Tibial nerve (tissue), 4 donors: ENCODE measurements at places on chromosomes 2 and 18. TPM values are rescaled to one million over a fixed set of nuclear protein-coding genes. Genes with fewer than 3 reads are reported as not detected.

The KCNG3 gene
- total RNA-seq = 6.6 TPM

The SULT1C2 gene
- total RNA-seq = 2.0 TPM

DNA sequence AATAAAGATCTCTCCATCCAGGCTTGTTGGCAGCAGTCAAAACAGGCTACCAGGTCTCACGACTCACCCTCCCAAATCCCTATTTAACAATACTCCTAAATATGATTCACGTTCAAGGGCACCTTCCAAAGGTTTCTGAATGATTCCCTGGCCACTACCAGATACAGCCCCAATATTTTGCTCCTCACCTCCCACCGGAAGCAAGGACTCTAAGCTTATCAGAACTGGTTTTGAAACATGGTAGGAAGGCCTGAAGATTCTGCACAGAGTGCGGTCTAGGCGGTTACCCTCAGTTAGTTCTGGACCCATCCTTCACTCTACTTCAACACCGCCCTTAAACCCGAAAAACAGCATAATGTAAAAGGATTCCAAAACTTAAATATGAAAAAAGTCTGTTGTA, 5.2 kb downstream of the PPP4R1 start:
- no peak overlapping the region for H3K4me3 ChIP-seq
- no peak overlapping the region for H3K27ac ChIP-seq
- no peak for DNase-seq
- peaks cover 3% of the 10 kb centered on the region for H3K4me1 ChIP-seq

GRCh38 chr2:19021100-19021476, 337.3 kb downstream of the OSR1 start:
- no peak overlapping the region for H3K4me3 ChIP-seq
- DNase-seq = no peak
- H3K27ac ChIP-seq = no peak overlapping the region
- H3K27me3 ChIP-seq = no peaks in the 10 kb centered on the region
- no peaks in the 10 kb centered on the region for H3K4me1 ChIP-seq

The PDCD1 gene
- total RNA-seq = 0.42 TPM

The FAM124B gene
- 9.2 TPM for total RNA-seq

DNA sequence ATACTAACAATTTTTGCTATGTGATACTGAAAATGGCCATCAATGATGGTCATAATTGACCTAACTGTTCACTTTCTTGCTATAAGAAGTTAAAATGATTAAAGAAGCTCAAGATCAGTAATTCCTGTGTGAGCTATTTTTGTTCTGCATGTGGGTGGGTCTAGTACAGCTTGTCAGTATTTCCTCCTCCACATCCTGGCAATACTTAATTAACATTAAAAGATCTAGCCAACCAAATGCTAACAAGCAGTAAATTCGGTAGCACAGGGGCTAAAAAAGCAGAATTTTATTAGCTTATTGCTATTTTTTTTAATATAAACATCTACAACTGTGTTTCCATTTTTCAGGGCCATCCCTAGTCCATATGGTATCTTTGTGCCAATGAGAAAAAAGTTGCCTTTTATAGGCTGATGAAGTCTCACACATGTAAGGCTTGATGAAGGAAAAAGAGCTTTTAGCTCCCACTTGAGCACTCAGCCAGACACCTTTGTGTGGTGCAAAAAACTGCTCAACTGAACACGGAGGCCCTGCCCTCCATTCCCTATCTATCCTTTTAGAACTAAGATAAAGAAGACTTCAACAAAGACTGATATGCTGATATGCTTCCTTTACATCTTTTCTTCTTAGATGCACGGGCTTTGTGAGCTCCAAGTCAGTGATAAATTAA, 4.9 kb upstream of the PNO1 start:
- H3K36me3 ChIP-seq = no peaks in the 10 kb centered on the region
- no peak overlapping the region for H3K27ac ChIP-seq
- no peaks in the 10 kb centered on the region for H3K27me3 ChIP-seq
- H3K4me1 ChIP-seq = peaks cover 32% of the 10 kb centered on the region

The KLHL41 gene
- 0.90 TPM for total RNA-seq

GRCh38 chr18:32454593-32454992, 16.1 kb downstream of the GAREM1 start:
- no peak overlapping the region for H3K27ac ChIP-seq
- no peak for DNase-seq
- H3K4me3 ChIP-seq = no peak overlapping the region
- no peaks in the 10 kb centered on the region for H3K27me3 ChIP-seq

The CXCR1 gene
- total RNA-seq = not detected

The TMEM163 gene
- not detected for total RNA-seq

GRCh38 chr2:57460396-57461276, 586.0 kb upstream of the VRK2 start:
- H3K27me3 ChIP-seq = no peaks in the 10 kb centered on the region
- no peak for DNase-seq
- no peaks in the 10 kb centered on the region for H3K36me3 ChIP-seq
- H3K4me1 ChIP-seq = no peaks in the 10 kb centered on the region
- H3K27ac ChIP-seq = no peak overlapping the region

The USP40 gene
- total RNA-seq = 41.7 TPM

The IL1F10 gene
- total RNA-seq = not detected

- no peak overlapping the region for H3K27ac ChIP-seq
- H3K4me3 ChIP-seq = no peak overlapping the region
- H3K36me3 ChIP-seq = no peaks in the 10 kb centered on the region
- no peak for DNase-seq
- H3K27me3 ChIP-seq = no peaks in the 10 kb centered on the region
These were observed 45.1 kb upstream of the TBR1 start for GRCh38 chr2:161370981-161371380.

- peaks cover 5% of the 10 kb centered on the region for H3K36me3 ChIP-seq
- H3K4me3 ChIP-seq = no peak overlapping the region
- H3K4me1 ChIP-seq = no peaks in the 10 kb centered on the region
- H3K27ac ChIP-seq = no peak overlapping the region
These were observed 171.3 kb upstream of the PGAP1 start for GRCh38 chr2:197097578-197098366.

GRCh38 chr2:71898375-71898774, 249.3 kb downstream of the CYP26B1 start:
- H3K4me3 ChIP-seq = no peak overlapping the region
- H3K27ac ChIP-seq = no peak overlapping the region
- no peaks in the 10 kb centered on the region for H3K27me3 ChIP-seq
- no peaks in the 10 kb centered on the region for H3K4me1 ChIP-seq
- no peak for DNase-seq

The SF3B1 gene
- 293 TPM for total RNA-seq

The SPDYA gene
- 4.9 TPM for total RNA-seq

GRCh38 chr2:211468877-211469663, 912.7 kb downstream of the CPS1 start:
- no peaks in the 10 kb centered on the region for H3K4me1 ChIP-seq
- no peaks in the 10 kb centered on the region for H3K27me3 ChIP-seq
- DNase-seq = no peak
- no peak overlapping the region for H3K27ac ChIP-seq
- H3K4me3 ChIP-seq = no peak overlapping the region

GRCh38 chr18:41731884-41732283, 223.2 kb upstream of the PIK3C3 start:
- no peak overlapping the region for H3K4me3 ChIP-seq
- DNase-seq = no peak
- no peak overlapping the region for H3K27ac ChIP-seq
- H3K4me1 ChIP-seq = no peaks in the 10 kb centered on the region

The ZNF396 gene
- total RNA-seq = 2.9 TPM

The NXPH2 gene
- not detected for total RNA-seq

- no peak for DNase-seq
- no peaks in the 10 kb centered on the region for H3K4me1 ChIP-seq
- no peaks in the 10 kb centered on the region for H3K27me3 ChIP-seq
- H3K4me3 ChIP-seq = peak overlapping the region; percentile 86
- H3K36me3 ChIP-seq = no peaks in the 10 kb centered on the region
These were observed 528 bp upstream of the PPP4R3B start for GRCh38 chr2:55618025-55618274.

The EPC2 gene
- 23.4 TPM for total RNA-seq

The CAPN14 gene
- total RNA-seq = not detected

GRCh38 chr18:49813069-49813318, 339 bp downstream of the ACAA2 start:
- H3K4me1 ChIP-seq = peaks cover 24% of the 10 kb centered on the region
- H3K27me3 ChIP-seq = no peaks in the 10 kb centered on the region
- no peak for DNase-seq
- H3K4me3 ChIP-seq = peak overlapping the region; percentile 85
- peak overlapping the region; percentile 100 for H3K27ac ChIP-seq

The C2orf72 gene
- not detected for total RNA-seq

GRCh38 chr2:72115110-72116080, 32.3 kb downstream of the CYP26B1 start:
- no peak overlapping the region for H3K4me3 ChIP-seq
- no peaks in the 10 kb centered on the region for H3K36me3 ChIP-seq
- DNase-seq = no peak
- no peak overlapping the region for H3K27ac ChIP-seq

DNA sequence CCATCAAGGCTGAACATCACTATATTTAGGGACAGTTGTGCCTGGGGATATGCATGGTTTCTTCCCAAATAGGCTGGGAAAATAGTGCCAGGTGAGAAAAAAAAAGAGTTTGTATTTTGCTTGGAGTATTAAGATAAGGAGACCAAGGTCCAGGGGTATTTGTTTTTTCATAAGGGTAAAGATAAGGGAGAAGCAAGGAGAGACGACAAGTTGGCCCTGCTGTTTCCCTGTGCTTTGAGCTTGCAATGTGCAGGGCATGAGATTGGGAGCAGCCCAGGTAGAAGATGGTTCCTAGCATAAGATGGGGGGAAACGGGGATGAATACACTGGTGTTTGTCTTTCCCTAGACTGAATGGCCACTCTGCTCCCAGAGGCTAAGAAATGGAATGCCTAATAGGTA, 8.8 kb upstream of the GPR39 start:
- no peak overlapping the region for H3K27ac ChIP-seq
- no peak for DNase-seq
- H3K4me3 ChIP-seq = no peak overlapping the region
- H3K27me3 ChIP-seq = no peaks in the 10 kb centered on the region
- H3K36me3 ChIP-seq = no peaks in the 10 kb centered on the region
- H3K4me1 ChIP-seq = no peaks in the 10 kb centered on the region

DNA sequence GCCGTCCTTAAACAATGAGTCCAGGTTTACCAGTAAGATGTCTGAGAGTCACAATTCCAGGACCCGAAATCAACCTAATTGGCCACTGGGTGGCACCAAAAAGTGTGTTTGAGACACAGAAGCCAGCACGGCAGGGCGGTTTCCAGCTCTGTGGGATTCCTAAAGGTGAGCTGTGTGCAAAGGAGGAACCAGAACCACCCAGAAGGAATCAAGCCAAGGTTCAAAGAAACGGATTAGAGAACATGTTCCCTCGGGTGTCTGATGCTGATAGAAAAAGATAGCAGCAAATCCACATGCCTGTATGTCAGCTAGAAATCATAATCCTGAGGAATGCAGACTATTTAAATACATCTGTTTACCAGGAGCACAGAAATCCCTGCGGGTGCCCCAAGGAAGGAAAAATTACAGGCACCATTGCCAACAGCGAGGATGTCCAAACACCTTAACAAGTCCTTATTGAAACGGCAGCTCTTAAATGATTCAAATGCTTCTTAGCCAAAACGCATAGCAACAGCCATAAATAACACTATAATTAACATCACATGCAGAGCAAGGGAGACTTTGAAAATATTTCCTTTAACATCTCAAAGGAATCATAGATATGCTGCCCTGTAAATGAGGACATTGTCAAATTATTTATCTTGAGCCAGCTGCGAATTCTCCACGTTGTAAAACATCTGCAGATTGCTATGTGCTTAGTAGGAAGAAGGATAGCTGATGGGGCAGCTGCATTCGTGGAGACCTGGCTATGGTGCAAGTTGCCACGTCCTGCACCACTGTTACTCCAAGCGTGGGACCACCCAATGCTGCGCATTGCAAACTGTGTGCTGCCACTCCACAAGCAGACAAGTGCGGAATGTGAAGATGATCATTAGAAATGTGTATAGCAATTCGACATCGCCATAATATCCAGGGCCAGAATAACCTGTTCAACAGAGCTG, 318.7 kb upstream of the NCKAP5 start:
- DNase-seq = peak; percentile 82
- H3K27me3 ChIP-seq = no peaks in the 10 kb centered on the region
- H3K4me1 ChIP-seq = no peaks in the 10 kb centered on the region
- no peaks in the 10 kb centered on the region for H3K36me3 ChIP-seq
- no peak overlapping the region for H3K4me3 ChIP-seq
- H3K27ac ChIP-seq = no peak overlapping the region

DNA sequence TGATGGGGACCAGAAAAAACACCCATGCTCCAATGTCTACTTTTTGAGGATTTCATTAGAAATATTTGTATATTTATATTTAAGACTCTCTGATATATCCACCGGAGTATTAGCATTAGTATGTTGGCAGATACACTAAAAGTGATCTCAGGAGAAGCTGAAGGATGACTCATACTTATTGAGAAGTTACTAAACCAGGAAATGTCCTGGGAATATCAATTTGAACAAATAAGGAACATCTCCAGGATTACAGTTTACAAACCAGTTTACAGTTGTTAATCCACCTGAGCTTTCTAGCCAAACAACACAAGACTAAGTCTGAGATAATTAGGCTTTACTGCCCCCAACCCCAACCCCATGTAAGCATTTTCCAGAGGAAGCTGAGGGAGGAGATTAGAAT, 16.1 kb upstream of the DPP4 start:
- no peaks in the 10 kb centered on the region for H3K27me3 ChIP-seq
- no peaks in the 10 kb centered on the region for H3K36me3 ChIP-seq
- no peaks in the 10 kb centered on the region for H3K4me1 ChIP-seq
- H3K4me3 ChIP-seq = no peak overlapping the region
- no peak for DNase-seq

GRCh38 chr18:50051288-50051687, 143.7 kb downstream of the MYO5B start:
- no peaks in the 10 kb centered on the region for H3K27me3 ChIP-seq
- no peak overlapping the region for H3K27ac ChIP-seq
- DNase-seq = no peak
- no peaks in the 10 kb centered on the region for H3K4me1 ChIP-seq
- H3K4me3 ChIP-seq = no peak overlapping the region

DNA sequence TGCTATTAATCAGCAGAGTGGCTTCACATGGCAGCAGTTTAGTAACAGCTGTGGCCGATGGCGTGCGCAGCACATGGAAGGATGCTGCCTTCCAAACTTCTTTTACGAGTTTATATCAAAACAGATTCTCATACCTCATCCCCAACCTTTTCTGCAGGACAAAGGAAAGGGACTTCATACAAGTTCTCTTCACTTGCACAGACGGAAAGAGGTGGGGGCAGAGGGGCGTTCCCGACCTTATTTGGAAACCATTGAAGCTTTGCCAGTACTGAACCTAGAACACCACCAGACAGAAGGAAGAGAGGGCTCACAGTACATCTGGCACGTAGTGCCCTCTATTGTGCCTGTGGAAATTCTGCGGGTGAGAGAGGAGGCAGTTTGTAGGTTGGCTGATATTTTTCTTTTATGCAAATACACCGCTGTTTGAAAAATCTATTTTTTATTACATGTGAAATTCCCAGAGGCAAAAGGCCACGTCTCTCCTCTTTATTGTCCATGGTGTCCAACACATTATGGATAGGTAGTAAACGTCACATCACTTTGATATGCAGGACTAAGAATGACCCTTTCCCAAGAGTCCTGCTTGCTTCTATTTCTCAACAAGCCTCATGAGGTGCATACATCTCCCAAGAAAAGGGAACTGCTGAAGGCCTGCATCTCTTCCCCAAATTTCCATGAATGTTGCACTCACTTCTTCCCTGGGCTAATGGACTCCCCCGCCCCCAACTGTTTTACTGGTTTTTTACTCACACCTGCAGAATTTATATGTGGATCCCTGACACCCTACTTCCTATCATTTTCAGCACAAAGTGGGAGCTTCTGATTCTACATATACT, 31.3 kb downstream of the COLEC12 start:
- H3K27ac ChIP-seq = no peak overlapping the region
- no peaks in the 10 kb centered on the region for H3K36me3 ChIP-seq
- no peaks in the 10 kb centered on the region for H3K27me3 ChIP-seq
- H3K4me3 ChIP-seq = no peak overlapping the region
